Lower lobe of right lung (tissue), 2 donors: ENCODE measurements at places on chromosomes 1 and 21. TPM values are rescaled to one million over a fixed set of nuclear protein-coding genes. Genes with fewer than 3 reads are reported as not detected.

EVI5 gene
- total RNA-seq: 48.5 TPM

KRTAP19-3 gene
- not detected for total RNA-seq

LHX4 gene
- total RNA-seq: not detected

HEYL gene
- 10.4 TPM for total RNA-seq

DNA sequence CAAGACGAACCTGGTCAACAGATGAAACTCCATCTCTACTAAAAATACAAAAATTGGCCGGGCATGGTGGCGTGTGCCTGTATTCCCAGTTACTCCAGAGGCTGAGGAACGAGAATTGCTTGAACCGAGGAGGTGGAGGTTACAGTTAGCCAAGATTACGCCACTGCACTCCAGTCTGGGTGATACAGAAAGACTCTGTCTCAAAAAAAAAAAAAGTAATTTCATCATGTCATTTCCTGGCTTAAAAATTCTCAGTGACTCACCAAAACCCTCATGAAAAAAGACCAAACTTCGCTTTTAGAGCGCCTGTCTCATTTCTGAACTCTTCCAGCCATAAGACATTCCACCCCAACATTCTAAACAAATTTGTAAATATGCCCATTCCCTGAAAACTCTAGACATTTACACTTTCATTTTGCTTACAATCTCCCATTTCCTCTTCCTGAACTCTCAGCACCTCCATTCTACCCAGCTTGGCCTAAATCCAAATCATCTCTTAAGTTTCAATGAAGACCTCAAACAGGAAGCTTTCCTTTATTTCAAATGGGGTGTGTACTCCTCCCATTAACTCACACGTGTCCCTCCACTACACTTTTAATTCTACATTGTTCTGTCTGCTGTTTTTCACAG, 50.5 kb upstream of the PRRC2C start:
- H3K27me3 ChIP-seq: no peaks in the 10 kb centered on the region
- no peaks in the 10 kb centered on the region for H3K4me1 ChIP-seq
- H3K4me3 ChIP-seq: no peak overlapping the region

DNA sequence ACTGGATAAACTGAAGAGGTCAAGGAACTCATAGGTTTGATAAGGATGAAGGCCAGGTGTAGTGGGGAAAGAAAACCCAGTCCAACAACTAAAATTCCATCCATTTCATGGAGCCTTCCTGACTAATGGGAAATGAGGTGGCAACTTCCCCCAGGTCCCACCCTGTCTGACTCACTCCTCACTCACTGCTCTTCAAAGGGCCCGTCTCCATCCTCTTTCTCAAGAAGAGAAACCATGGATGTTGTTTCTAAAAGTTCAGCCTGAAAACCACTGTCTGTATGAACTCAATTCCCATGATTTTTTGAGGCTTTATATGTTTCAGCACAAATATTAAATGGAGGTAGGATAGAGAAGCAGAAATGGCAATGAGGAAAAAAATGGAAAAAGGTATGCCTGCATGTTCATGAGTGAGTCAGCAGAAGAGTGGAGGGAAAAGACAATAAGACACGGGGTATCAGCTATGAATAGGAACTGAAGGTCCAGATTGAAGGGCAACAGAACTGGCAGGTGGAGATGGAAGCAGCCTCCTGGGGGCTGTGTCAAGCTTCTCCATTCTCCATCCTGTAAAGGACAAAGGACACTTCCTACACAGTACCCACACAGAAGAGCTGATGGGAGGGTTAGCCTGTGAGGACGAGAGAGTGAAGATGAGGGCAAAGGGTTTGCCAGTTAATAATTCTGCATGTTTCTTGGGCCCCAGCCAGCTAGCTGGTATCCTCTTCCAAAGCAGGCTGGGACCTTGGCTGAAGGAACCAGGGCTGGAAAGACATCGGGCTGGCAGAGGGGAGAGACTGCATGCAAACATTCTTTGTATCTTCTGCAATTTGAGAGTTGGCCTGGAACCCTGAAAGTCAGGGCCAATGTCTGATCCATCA, 5.5 kb upstream of the ELOVL1 start:
- no peak for DNase-seq
- peak overlapping the region; percentile 21 for H3K27ac ChIP-seq
- H3K36me3 ChIP-seq: peaks cover 5% of the 10 kb centered on the region
- H3K27me3 ChIP-seq: no peaks in the 10 kb centered on the region
- peaks cover 23% of the 10 kb centered on the region for H3K4me1 ChIP-seq

DNA sequence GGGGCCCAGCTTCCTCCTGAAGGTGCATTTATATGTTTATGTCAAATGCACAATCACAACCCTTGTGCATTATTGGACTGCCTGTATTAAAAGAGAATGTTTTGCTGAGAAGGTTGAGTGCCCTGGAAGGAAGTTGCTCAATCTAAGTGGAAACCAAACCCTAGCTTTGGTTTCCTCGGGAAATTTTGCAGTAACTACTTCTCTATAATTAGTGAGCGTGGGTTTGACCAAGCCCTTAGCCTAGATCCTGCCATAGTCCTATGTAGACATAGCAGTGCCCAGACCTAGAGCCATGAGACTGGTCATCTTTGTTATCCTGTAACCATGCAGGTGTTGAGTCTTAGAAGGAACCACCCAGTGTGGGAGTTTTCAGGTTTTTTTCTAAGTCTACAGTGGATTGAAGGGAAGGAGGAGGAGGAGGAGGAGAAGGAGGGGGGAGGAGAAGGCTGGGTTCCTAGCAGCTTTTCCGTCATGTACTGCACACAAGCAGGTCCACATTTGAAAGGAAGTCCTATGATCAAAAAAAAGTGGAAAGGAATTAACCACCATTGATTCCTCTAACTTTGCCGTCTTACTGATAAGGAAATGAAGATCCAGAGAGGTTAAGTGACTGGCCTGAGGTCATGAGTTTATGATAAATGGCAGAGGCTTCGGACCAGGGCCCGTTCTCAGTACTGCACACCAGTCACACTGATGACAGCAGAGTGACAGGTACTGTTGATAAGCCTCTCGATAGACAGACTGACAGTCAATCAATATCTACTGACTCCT, 72.2 kb upstream of the LYST start:
- DNase-seq: no peak
- peak overlapping the region; percentile 71 for H3K27ac ChIP-seq
- no peak overlapping the region for H3K4me3 ChIP-seq
- peaks cover 61% of the 10 kb centered on the region for H3K4me1 ChIP-seq
- H3K36me3 ChIP-seq: no peaks in the 10 kb centered on the region

- H3K27me3 ChIP-seq: peaks cover 32% of the 10 kb centered on the region
- no peak overlapping the region for H3K27ac ChIP-seq
- DNase-seq: peak; percentile 90
These were observed 4.9 kb downstream of the PLEKHG5 start for GRCh38 chr1:6486433-6487011.

DNA sequence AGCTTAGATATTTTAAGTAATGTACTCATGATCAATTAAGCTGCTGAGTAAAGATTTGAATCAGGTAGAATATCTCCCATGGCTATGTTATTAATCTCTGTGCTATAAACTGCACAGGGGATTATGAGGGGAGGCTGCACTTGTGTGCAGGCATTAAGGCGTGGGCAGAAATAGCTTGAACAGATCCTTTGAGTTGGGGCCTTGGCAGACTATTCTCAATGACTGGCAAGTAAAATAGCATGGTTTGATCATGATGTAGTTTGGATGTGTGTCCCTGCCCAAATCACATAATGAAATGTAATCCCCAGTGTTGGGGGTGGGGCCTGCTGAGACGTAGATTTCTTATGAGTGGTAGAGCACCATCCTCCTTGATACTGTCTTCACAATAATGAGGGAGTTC, 220.3 kb downstream of the PLPP3 start:
- H3K27ac ChIP-seq: no peak overlapping the region
- no peak for DNase-seq
- H3K4me3 ChIP-seq: no peak overlapping the region
- no peaks in the 10 kb centered on the region for H3K36me3 ChIP-seq

- H3K4me3 ChIP-seq: no peak overlapping the region
- peaks cover 15% of the 10 kb centered on the region for H3K4me1 ChIP-seq
- H3K27me3 ChIP-seq: peaks cover 31% of the 10 kb centered on the region
- DNase-seq: no peak
- H3K27ac ChIP-seq: no peak overlapping the region
- no peaks in the 10 kb centered on the region for H3K36me3 ChIP-seq
These were observed 160.2 kb upstream of the COA6 start for GRCh38 chr1:234212764-234213657.

DNA sequence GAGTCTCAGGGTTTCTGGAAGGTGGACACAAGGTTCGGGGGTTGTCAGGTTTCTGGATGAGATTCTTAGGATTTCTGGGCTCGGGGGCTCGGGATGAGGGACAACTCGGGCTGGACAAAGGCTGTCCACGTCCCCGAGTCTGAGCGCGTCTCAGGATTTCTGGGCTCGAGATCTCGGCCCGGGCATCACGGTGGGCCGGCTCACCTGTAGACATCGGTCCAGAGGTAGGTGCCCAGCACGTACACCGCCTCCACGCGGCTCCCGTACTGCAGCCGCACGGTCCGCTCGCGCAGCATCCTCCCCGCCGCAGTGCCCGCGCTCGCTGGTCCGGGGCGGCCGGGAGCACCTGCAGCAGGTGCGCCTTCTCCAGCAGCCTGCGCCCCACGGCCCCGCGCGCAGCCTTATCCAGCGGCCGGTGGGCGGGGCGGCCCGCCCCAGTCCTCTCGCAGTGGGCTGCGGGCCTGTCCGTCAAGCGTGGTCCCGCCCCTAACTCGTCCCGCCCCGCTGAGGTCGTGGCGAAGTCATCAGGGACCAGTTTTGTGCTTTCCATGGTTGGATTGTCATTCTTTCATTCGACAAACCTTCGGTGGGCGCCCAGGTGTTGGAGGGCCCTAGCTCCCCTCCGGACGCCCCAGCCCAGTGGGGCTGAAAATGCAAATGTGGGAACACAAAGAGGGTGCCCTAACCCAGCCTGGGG, at the start of gene PADI2:
TSS of gene PADI2 (minus strand) at position 376 of the 697 bp plus-strand sequence. CDS start at position 296, 80 bp downstream.
- H3K4me3 ChIP-seq: peak within 1 kb of the TSS; percentile 55
- no peak within 1 kb of the TSS for H3K27ac ChIP-seq
- peaks cover 33% of the 10 kb centered on the region for H3K4me1 ChIP-seq
- H3K36me3 ChIP-seq: no peaks in the 10 kb centered on the region

DNA sequence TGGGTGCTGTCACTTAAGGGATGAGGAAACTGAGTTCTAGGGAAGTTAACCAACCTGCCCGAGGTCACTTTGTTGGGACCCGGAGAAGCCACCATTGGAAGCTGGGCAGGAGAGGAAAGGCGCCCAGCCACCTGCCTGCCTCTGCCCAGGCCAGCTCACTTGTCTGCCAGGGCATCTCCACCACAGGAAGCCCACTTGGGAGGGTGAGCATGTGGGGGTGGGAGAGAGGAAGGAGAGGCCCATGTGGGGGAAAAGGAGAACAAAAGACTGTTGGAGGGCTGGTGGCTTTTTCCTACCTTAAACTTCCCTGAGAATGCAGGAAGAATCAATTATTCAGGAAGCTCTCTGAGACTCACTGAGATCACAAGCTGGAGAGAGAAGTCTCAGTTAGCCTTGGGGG, 43.8 kb upstream of the SELENON start:
- H3K27ac ChIP-seq: no peak overlapping the region
- H3K4me1 ChIP-seq: peaks cover 5% of the 10 kb centered on the region
- no peaks in the 10 kb centered on the region for H3K27me3 ChIP-seq
- DNase-seq: no peak
- H3K4me3 ChIP-seq: no peak overlapping the region

DNA sequence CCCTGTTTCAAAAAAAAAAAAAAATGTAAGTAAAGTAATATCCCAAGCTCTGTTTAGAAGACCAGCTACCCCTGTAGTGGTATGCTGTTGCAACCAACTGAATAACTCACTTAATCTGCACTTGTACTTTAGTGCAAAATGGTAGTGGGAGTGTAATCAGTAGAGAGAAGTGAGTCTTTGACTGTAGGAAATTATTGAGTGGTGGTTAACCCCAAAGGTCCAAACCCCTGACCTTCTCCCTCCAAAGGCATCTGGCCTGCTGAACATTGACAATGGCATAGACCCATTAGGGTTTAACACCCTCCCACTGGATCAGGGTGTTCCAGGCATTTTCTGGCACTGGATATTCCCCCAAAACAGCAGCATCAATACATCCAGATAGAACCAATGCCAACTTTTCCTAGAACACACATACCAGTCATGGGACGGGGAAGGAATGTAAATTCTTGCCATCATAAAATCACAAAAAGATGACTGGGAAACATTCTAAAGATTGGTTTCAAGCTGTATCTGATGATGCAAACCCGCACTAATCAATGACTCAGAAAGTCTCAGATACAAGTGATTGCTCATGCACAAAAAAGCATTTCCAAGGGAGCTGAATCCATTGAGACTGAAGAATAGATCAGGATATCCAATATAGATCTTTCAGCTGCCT, 110.3 kb downstream of the MRPL39 start:
- no peaks in the 10 kb centered on the region for H3K4me1 ChIP-seq
- DNase-seq: no peak
- H3K4me3 ChIP-seq: no peak overlapping the region
- H3K27ac ChIP-seq: no peak overlapping the region
- no peaks in the 10 kb centered on the region for H3K36me3 ChIP-seq

DNA sequence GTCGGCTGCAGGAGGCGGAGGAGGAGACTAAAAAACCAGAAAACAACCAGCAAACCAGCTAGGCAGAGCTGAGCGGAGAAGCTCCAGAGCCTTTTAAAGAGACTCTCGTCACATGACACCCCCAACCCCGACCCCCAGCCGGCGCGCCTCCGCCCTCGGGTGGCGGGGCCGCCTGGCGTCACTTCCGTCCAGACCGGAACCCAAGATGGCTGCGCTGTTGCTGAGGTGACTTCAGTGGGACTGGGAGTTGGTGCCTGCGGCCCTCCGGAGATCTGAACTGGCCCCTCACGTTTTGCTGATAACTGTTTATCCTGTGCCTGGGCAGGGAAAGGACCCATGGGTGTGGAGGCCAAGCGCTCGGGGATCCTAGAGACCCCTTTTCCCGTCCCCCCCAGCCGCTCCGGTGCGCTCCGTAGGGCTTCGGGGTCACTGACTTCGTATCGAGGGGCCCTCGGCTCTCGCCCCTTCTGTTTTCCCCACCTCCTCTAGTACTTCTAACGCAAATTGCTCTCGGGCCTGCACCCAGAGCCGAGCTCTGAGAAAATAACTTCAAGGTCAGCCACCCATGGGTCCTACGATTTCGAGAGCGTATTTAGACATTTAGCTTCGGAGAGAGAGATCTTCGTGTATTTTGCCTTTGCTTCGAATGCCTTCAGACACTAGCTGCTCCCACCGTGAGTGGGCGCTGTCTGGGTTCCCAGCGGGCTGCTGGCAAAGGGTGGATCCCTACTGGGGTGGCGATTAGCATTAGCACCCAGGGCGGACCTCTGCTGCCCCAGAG, at the start of gene SDHC:
TSS of gene SDHC (plus strand) at position 181 of the 781 bp plus-strand sequence. CDS start at position 206, 25 bp downstream.
- peak within 1 kb of the TSS; percentile 97 for H3K27ac ChIP-seq
- H3K4me1 ChIP-seq: peaks cover 19% of the 10 kb centered on the region
- peak within 1 kb of the TSS; percentile 97 for H3K4me3 ChIP-seq
- H3K27me3 ChIP-seq: no peaks in the 10 kb centered on the region
- DNase-seq: peak; percentile 92
